Inflammatory macrophage (primary cell): ENCODE measurements at places on chromosomes 12 and 14.

DNA sequence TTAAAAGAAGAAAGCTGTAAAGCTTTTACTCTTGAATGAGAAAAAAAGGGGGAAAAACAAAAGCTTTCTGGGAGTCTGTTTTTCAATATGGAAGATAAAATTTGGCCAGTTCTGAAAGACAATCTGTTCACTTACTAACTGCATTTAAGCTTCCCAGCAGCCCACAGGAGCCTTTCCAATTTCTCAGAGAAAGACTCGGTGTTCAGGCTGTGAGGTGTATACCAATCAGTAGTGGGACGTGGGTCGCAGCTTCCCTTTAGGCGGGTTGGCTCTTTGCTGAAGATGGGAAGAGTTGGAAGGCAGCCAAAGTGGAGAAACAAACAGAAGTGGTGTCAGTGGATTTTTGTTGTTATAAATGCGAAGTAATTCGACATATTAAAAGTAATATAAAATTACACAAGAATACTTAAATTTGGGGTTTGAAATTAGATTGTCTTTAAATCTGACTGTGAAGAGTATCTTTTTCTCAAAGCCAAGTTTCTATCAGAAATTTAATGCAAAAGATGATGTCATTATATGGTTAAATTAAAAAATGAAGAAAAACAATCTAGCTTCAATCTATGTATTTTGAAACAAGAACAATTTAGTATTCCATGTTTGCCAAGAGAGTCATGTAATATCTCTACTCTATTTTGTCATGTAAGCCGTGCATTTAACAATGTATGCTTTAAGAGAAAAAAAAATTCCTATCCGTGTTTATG is 590.2 kb upstream of the ATXN7L3B start:
- DNase-seq, result no peak

GRCh38 chr14:33972583-33973081 is 21.8 kb upstream of the EGLN3 start:
- DNase-seq, result no peak

- DNase-seq, result no peak
Measured at GRCh38 chr12:109934026-109934425, 34.0 kb downstream of the TCHP start.

GRCh38 chr12:24838531-24838950 is 110.4 kb downstream of the BCAT1 start:
- DNase-seq, result peak; percentile 94

DNA sequence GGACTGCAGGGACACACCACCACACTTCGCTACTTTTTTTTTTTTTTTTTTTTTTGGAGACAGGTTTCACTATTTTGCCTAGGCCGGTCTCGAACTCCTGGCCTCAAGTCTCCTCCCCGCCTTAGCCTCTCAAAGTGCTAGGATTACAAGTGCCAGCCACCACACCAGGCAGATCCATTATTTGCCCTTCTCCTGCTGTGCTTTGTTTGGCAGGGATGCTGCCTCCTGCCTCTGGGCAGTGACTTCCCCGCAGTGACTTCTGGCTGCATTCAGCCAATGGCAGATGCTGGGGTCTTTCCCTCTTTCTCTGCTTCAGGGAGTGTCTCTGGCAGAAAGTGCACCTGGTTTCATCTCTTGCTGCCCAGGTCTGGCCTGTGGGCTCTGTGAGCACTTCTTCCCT is 6.7 kb upstream of the MORN3 start:
- DNase-seq, result no peak

GRCh38 chr12:18851271-18851670 is 113.4 kb downstream of the CAPZA3 start:
- no peak for DNase-seq

DNA sequence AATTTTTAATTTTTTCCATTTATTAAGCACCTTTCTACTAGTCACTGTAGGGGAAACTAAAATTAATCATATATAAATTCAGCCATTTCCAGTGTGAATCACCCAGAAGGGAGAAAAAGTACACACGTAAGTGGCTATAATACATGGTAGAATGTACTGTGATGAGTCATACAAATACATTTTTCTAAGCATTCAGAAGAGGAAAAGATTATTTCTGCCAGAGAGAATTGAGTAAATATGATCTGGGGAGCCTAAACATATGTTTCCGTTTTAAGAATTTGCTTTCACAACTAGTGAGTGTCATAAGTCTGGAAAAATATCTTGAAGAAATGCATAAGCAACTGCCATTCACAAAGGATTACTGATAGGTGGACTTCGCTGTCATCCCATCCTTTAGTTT is 102.8 kb downstream of the TGFB3 start:
- peak; percentile 23 for DNase-seq

DNA sequence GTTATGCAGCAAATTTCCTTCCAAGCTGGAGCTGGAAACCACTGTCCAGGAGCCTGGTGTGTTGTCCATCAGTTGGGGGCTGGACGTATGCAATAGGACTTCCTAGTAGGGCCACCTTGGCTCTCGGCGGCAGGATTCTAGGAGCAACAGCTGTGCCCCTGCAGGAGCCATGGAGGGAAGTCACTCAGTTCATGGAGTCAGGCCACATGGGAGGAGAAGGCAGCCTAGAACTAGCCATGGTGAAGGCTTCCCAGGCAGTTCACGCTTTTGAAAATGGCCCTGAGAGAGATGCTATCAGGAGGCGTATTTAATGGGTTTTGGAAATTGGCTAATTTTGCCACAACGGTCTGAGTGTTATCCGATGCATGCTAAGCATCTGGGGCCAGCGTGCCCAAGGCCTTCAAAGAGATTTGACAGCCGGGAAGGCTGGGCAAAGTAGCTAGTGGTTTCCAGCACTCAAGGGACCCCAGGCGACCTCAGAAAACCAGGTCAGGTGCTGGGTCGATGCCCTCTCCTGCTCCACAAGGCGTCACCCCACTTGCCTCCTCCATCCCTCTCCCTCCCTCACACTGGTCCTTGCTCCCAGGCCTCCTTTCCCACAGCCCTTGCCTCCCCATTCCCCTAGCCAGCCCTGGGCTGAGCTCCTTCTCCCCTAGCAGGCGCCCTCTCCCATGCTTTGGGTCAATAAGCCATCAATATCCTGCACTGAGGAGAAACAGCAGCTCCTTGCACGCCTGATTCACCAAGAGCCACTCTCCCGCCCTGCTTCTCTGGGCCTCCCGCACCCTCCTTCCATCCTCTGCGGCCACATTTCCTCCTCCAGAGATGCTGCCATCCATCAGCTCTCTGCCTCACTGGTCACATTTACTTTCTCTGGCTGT is 30.9 kb upstream of the SYNDIG1L start:
- no peak for DNase-seq

- no peak for DNase-seq
Measured at GRCh38 chr14:60505448-60505847, 3.5 kb upstream of the SIX6 start.

GRCh38 chr14:92726135-92726932 is 22.1 kb downstream of the LGMN start:
- peak; percentile 83 for DNase-seq

DNA sequence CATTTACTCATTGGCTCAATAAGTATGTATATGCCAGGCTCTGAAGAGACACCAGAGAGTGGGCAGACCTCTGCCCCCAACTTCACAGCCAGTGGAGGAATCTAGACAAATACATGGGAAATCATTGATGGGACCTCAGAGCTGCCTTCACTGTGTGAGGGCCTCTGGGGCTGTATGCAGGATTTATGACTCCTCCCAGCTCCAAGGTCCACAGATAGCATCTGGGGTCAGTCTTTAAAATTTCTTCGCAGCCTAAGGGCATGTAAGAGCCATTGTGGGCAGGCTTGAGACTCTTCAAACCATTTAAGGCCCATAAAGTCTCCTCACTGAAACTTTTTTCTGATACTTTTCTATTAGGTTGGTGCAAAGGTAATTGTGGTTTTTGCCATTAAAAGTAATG is 125.5 kb downstream of the SPTSSA start:
- no peak for DNase-seq

- no peak for DNase-seq
Measured at GRCh38 chr12:123805173-123805572, 43.1 kb downstream of the DNAH10 start.

DNA sequence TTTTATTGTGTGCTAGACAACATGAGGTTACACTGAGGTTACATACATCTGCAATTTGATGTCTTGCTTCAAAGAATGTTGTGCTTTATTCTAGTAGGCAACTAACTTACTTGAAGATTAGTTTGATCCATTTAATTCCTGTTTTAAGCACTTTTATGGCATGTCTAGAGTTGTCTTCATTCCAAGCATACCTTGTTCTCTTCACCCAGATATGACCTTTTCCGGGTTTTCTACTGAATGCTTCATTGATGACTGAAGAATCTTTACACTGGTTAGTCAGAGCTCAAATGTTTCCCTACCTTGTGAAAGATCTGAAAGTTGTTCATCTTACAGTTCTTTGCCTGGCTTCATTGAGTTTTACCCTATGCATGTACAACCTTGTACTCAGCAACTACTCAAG is 274.0 kb upstream of the KITLG start:
- no peak for DNase-seq

- no peak for DNase-seq
Measured at GRCh38 chr12:116922194-116922897, 11.6 kb downstream of the FBXW8 start.

- DNase-seq, result no peak
Measured at GRCh38 chr12:25705261-25705660, 152.2 kb upstream of the LMNTD1 start.

DNA sequence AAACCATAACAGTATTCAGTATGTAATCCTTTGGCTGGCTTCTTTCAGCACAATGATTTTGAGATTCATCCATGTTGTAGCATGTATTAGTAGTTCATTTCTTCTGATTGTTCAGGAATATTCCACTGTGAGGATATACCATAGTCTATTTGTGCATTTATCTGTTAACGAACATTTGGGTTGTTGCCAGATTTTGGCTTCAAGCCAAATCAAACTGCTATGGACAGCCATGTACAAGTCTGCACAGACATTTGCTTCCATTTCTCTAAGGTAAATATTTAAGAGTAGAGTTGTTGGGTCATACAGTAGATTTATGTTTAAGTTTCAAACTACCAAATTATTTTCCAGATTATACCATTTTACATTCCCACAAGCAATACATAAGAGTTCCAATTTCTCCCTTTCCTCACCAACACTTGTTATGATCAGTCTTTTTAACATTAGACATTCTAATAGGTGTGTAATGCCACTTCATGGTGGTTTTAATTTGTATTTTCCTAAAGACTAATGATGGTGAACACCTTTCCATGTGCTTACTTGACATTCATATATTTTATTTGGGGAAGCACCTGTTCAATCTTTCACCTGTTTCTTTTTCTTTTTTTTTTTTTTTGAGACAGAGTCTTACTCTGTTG is 56.6 kb downstream of the ZFYVE21 start:
- no peak for DNase-seq

- no peak for DNase-seq
Measured at GRCh38 chr12:127963933-127964332, 303.0 kb upstream of the TMEM132C start.

DNA sequence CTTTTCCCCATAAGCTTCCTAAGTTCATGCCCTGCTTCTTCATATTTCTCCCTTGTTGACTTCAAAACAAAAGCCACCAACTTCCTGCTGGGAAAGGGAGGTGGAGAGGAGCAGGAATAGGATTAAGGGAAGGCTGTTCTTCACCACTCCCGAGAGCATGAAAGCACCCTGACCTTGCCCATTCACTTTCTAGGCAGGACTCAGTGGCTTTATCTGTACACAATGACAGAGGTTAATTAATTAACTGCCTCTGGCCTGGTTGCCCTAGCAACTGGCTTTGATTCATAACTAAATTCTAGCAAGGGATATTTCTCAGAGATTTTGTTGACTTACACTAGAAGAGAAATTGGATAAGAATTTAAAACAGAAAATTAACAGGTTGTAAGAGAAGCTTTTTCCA is 396.8 kb downstream of the RPS29 start:
- DNase-seq, result no peak

- DNase-seq, result no peak
Measured at GRCh38 chr14:36451310-36452065, 68.5 kb downstream of the NKX2-1 start.

DNA sequence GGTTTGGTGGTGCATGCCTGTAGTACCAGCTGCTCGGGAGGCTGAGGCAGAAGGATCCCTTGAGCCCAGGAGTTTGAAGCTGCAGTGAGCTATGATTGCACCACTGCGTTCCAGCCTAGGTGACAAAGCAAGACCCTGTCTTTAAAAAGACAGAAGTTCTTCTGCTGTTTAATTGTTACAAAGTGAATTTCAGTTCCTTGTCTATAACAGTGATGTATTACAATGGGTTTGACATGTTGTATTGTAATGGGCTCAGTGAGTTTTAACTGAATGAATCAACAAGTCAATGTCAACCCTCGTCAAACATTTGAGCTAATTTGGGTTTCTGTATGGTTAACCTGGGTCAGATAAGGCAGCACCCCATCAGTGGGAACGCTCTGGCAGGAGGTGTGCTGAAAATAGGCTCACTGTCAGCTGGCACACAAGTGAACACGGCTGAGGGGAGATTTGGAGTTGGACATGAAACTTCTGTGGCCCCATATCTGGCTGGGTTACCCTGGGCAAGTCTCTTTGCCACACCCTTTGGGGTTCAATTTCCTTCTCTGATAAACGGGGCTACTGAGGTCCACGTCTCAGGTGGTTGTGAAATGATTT is 14.0 kb upstream of the TRPV4 start:
- peak; percentile 66 for DNase-seq
